ENCODE measurements at places on chromosomes 7 and 10. TPM values are rescaled to one million over a fixed set of nuclear protein-coding genes. Genes with fewer than 3 reads are reported as not detected.
A peak's percentile ranks its signal among the peaks of the same experiment; 100 is the strongest.

- H3K36me3 ChIP-seq: no peaks in the 10 kb centered on the region
- H3K27me3 ChIP-seq: no peaks in the 10 kb centered on the region
- no peak overlapping the region for H3K4me3 ChIP-seq
- no peak for DNase-seq
- H3K4me1 ChIP-seq: no peaks in the 10 kb centered on the region
These were observed 299.7 kb upstream of the CSTF2T start for GRCh38 chr10:51999096-51999495.

Gene HOXA6
- total RNA-seq: 27.8 TPM

Gene SCART1
- 3.4 TPM for total RNA-seq

GRCh38 chr10:110679486-110680272 is 35.5 kb downstream of the RBM20 start:
- DNase-seq: no peak
- H3K27ac ChIP-seq: no peak overlapping the region
- no peaks in the 10 kb centered on the region for H3K27me3 ChIP-seq
- no peak overlapping the region for H3K4me3 ChIP-seq
- no peaks in the 10 kb centered on the region for H3K4me1 ChIP-seq

Gene TSPAN33
- total RNA-seq: 2.5 TPM

GRCh38 chr7:50449881-50450589 is at the start of gene FIGNL1:
Gene FIGNL1 (minus strand): TSS chr7:50450350. CDS start chr7:50447287, 3,063 bp downstream.
- no peaks in the 10 kb centered on the region for H3K36me3 ChIP-seq
- H3K4me3 ChIP-seq: peak within 1 kb of the TSS; percentile 62
- peak within 1 kb of the TSS; percentile 59 for H3K27ac ChIP-seq

Gene FFAR4
- 10.9 TPM for total RNA-seq

- no peak overlapping the region for H3K4me3 ChIP-seq
- H3K27me3 ChIP-seq: no peaks in the 10 kb centered on the region
- no peak overlapping the region for H3K27ac ChIP-seq
- DNase-seq: no peak
- H3K36me3 ChIP-seq: no peaks in the 10 kb centered on the region
These were observed 7.5 kb downstream of the LMOD2 start for GRCh38 chr7:123663200-123663599.

DNA sequence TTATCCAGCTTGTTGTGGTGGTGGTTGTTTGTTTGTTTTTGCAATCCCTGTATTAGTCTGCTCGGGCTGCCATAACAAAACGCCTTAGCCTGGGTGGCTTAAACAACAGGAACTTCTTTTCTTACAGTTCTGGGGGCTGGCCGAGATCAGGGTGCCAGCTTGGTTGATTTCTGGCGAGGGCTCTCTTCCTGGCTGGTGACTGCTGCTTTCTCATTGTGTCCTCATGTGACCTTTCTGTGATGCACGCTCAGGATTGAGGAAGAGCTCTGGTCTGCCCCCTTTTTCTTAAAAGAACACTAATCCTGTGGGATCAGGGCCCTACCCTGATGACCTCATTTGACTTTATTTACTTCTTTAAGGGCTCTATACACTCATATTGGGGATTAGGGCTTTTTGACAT is 107.1 kb upstream of the NRP1 start:
- no peak overlapping the region for H3K4me3 ChIP-seq
- no peak for DNase-seq
- H3K36me3 ChIP-seq: no peaks in the 10 kb centered on the region
- H3K27me3 ChIP-seq: no peaks in the 10 kb centered on the region
